Bone marrow (tissue), 2 donors: ENCODE measurements at places on chromosomes 4 and X.

DNA sequence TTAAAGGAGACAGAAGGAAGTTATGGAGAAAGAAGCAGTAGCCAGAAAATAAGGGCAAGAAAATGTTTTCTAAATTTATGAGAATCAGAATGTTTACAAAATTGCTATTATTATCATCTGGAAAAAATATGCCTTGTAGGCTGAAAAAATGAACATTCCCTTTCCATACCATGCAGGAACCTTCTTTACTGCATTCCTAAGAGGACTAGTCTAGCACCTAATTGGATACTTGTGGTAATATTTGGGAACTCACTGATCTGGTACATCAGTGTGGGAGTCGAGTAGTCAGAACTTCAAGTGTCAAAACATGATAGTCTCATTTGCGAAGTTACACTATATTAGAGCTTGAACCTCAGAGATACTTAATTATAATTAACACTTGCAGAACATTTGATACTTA is 51.9 kb downstream of the TET2 start:
- DNase-seq = no peak

DNA sequence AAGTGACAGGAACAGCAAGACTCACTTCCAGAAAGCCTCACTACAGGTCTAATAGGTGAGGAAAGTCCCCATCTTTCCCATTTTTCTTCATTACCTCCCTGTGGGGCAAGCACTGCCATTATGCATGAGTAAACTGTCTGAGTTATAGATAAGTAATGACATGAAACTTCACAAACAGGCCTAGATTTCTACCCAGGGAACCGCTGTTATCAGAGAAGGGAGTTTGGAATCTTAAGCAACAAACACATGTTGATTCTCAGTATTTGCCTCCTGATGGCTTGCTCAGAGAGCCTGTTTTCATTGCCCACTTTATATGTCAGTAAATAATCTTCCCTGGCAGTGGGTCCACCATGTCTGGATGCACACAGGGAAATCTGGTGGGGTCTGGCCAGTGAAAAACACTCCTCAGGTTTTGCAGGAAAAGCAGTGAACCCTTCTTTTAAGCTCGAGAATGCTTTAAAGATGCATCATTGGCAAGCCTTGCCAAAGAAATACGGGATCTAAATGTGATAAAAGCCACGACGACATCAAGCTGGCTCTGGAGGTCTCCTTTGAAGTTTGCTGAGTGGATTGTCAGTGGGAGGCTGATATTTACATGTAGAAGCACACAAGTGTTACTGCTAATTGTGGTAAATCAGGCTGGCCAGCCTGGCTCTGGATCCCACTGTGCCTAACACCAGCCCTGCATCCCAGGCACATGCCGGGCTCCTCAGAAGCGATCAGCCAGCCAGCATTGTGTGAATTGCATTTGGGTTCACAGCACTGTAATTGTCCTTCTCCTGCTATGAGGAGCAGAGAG is 25.2 kb downstream of the PDGFRA start:
- DNase-seq = no peak

DNA sequence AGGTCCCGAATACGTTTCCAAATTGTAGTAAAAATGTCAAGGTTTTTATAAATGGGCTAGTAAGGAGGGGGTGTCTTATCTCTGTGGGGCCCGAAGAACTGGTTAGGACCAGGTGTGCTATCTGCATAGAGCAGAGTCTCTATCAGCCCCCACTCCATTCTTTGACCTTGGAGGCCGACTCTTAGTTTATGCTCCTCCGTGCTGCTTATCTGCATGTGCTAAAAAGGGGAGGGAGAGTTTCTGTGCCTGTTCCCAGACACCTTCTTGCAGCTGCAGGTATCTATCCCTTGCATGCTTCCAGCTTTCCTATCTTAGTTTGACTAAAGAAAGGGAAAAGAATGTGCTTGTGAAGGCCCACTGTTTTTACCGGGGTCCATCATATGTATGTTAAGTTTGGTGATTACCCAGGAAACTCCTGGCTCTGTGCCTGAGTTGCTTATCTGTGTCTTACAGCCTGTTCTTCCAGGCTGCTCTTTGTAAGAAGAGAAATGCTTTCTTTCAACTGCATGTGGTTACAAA is 28.6 kb upstream of the NAF1 start:
- no peak for DNase-seq

GRCh38 chr4:144647590-144647989 is 1.6 kb downstream of the HHIP start:
- DNase-seq = no peak

- DNase-seq = peak; percentile 74
These were observed 139.0 kb upstream of the SPRY1 start for GRCh38 chr4:123257591-123257990.

DNA sequence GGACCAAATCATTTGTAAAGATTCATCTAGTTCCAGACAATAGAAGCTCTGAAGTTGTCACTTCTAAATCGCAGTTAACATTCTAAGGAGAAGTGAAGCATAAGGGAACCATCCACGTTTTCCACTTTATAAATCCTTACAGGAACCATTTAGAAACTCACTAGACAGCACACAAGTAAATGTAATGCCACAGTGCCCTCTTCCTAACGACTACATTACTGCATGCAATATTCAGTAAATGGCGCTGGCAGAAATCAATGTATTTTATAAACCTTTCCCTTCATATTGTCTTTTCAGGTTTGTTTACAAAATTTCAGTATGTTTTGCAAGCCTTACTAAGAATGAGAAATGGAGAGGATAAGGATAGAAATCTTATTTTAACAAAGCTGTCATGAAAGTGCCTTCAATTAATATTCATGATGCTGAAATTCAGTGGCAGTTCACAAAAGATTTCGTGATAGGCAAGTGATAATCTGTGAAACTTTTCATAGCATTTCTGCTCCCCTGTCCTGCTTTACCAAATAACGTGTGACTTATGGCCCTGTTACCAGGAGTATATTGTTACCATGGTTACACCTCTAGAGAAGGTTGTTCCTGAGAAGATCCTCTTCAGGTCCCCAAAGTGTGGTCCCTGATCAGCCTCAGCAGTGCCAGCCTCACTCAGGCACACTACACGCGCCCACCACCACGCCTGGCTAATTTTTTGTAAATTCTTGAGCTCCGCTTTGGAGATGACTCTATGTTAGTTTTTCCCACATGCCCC is 54.2 kb downstream of the TMA16 start:
- peak; percentile 28 for DNase-seq

DNA sequence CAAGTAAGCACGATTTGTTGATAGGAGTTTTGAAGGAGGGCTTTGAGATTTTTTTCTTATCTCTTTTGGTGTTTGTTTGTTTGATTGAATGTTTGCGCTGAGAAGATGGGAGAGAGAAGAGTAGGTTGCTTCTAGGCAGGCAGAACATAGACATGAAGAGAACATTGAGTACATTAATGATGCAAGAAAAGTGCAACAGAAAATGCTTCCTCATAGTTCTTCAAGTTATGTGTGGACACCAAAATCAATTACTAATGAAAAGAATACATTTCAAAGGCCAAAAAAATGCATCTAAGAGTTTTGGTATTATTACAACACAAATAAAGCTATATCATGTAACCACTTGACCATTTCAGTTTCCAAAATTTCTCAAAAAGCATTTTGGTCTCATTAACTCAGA is 191.0 kb upstream of the PPARGC1A start:
- DNase-seq = no peak

- DNase-seq = no peak
These were observed 2.6 kb downstream of the TIFA start for GRCh38 chr4:112282860-112283667.

- no peak for DNase-seq
These were observed 46.8 kb upstream of the FAM9C start for GRCh38 chrX:13091111-13091765.

DNA sequence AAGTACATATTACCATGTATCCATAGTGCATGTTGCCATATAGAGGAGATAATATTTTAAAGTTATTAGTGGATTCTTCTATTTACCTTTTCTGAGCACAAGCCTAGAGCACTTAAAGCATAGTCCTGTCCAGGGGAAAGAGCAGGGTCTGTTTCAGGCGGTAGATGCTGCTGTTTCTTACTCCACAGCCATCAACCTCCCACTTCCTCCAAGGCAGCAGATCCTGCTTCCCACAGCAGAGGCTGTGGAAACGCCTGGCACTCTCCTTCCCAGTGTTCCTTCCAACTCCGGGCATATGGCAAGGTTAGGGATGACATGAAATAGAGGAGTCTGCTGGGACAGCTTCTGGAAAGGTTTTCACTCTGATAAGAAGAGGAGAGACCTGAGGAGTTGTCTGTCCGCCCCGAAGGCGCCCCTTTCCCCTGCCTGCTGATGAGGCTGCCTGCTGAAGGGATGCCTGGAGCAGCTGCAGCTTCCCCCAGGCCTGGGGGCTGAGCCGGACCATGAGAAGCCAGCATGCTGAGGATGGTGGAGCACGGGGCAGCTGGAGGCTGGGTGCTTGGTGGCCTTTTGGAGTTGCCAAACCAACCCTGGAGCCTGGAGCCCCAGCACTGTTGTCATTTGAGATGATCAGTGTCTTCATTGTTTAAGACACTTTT is 43.9 kb upstream of the SLC25A4 start:
- no peak for DNase-seq

DNA sequence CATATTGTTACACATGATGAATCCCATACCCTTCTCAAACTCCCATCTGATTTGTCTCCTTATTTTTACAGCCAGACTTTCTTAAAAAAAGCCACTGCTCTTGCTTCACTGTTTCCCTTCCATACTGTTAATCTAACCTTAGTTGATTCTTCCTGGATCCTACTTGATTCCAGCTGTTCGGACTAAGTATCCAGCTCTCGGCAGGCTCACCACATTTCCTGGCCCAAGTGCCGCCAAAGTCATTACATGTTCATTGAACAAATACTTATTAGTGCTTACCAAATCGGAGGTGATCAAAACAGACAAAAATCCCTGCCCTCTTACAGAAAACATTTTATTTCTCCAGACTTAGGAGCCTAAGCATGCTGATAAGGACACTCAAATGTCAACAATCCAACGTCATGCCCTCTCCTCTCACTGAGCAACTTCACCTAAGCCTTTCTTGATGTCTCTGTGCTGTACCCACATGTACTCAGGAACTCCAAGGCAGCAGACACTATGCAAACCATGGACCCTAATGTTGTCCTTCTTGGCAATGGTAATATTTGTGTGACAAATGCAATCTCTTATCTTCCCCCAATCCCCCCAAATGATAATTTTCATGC is 45.1 kb upstream of the C1QTNF7 start:
- DNase-seq = no peak

DNA sequence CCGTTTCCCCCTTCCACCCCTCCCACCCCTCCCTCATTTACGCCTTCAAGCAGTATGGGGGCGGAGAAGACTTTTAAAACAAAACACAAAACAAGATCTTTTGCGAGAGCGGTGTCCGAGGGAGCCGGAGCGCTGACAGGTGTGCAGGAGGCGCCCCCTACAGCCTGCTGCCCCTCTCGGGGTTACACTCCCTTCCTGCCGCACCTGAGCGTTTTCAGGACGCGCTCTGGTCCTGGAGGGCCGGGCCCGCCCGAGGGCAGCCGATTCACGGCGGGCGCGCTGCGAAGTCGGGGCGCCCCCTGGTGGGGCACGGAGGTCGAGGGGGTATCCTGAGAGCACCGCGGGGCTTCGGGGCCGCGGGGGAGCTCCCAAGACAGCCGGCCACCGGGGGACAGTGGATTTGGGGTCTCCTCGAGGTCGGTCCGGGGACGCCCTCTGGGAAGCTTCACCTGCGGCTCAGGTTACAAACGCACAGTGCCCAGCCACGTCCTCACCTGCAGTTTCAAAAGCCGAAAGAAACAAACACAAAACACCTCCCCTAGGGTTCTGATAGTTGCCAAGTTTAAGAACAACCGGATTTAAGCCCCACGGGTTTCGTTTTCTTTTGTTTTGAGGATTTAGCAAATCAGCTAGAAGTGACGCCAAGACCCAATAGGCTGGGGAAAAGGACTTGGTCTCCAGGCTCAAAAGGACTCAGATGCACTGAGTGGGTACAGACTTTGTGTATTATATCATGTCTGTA is 8.0 kb upstream of the NEUROG2 start:
- peak; percentile 26 for DNase-seq

DNA sequence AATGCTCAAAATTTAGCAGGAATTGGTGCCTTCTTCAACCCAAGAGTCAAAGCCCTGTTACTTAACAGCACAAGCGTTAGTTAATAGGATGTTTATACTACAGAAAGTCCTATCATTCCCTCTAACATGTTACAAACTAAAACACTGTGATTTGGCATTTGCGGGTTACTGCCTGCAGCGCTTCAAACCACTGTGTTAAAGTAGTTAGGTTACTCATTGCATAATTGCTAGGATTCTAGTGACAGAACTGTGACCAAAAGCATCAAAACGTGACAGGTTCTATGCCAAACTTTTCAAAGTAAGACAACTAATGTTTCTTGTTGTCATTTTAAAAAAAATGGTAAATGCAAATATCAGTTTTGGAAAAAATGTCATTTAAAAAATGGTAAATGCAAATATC is 442.8 kb upstream of the ZFP42 start:
- DNase-seq = no peak

GRCh38 chrX:114626323-114626722 is 42.4 kb downstream of the HTR2C start:
- DNase-seq = no peak

DNA sequence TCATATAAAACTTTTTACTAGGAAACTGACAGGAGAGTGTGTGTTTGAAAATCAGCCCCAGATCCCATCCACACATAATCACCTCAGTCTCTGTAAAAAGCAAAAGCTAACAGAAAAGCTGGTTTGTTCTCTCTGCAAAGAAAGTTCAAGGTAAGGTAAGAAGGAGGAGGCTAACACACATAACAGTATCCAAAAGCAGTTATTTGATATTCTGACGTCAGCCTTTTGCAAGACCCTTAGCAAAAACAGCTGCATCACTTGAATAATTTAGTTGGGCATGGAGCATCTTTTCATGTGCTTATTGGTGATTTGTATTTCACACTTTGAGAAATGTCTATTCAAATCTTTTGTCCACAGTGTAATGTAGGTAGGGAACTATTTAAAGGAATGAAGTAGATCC is 5.5 kb downstream of the TCEAL9 start:
- no peak for DNase-seq

DNA sequence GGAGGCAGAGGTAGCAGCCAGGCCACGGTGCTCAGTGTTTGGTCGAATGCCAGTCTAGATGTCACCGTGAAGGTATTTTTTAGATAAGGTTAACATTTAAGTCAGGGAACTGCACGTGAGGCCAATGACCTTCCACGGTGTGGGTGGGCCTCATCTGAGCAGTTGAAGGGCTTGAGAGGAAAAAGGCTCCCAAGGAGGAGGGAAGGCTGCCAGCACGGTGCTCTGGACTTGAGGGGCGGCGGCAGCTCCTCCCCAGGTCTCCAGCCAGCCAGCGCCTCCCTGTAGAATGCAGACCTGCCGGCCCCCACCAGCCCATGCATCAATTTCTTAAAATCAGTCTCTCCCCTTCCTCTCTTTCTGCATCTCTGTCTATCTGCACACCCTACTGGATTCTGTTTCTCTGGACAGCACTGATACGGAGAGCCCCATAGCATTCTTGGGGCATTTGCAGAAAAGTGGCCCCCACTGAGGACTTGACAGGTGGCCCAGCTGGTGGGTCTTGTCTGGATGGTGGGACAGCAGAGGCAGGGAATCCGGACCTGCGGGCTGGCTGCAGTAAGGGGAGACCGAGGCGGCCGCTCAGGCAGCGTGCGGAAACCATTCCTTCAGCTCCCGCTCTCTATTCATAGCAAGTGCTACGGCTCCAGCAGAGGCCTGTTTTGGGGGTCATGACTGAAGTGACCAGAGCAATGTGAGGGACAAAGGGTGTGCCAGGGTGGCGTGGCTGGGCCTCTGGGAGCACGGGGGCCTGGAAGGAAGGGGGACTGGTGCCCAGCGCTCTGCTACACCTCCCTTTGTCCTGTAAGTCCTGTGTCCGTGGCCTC is 7.9 kb upstream of the RGS12 start:
- no peak for DNase-seq
